Right ventricle myocardium inferior (tissue), 1 donor: ENCODE measurements at places on chromosomes 4 and X. TPM values are rescaled to one million over a fixed set of nuclear protein-coding genes. Genes with fewer than 3 reads are reported as not detected.

CLCN4 gene
- 26.7 TPM for total RNA-seq

BEND2 gene
- not detected for total RNA-seq

- no peak for DNase-seq
These were observed 8.2 kb downstream of the AREG start for GRCh38 chr4:74453037-74453635.

GRCh38 chr4:7328913-7329638, 105.7 kb downstream of the PSAPL1 start:
- DNase-seq = peak; percentile 67

- no peak for DNase-seq
These were observed 7.9 kb upstream of the EMCN start for GRCh38 chr4:100525686-100526085.

GRCh38 chrX:9856588-9856987, 70.4 kb downstream of the SHROOM2 start:
- no peak for DNase-seq

DNA sequence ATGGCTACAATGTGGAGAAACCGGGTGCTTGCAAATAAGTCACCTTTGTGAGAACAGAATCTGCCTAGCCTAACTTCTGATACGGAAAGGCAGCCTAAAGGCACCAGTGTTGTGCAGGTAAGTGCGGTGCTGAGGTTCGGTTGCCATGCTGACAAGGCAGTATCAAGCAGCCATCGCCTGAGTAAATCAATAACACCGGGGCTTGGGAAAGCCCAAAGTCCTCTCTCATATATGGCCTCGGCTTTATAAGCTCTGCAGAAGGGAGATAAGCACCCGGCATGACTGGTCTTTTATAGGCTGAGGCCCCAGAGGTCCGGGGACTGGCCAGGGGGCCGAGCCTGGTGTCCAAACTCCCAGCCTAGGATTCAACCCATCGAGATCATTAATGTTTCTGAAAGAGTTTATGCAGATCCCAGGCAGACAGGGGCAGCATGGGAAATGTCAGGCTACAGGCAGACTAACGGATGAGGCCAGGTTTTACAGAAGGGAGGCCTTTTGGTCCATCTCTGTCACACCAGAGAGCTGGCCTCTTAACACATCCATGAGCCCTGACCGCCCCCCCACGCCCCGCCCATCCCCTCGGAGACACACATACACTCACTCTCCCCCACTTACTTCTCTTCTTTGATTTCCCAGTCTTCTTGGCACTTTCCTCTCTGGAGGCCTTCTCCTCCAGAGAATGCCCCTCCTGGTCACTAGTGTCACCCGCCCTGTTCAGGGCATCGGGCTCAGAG, 38.5 kb downstream of the ELF4 start:
- no peak for DNase-seq

GRCh38 chrX:149829751-149830191, 48.0 kb downstream of the MAGEA9 start:
- DNase-seq = no peak

GRCh38 chr4:114318309-114318708, 280.3 kb upstream of the UGT8 start:
- DNase-seq = no peak

GRCh38 chrX:64151911-64152310, 53.6 kb downstream of the AMER1 start:
- DNase-seq = no peak

GRCh38 chrX:149531599-149531998, 9.2 kb upstream of the EOLA1 start:
- DNase-seq = no peak

- DNase-seq = no peak
These were observed 558.3 kb upstream of the GRIA3 start for GRCh38 chrX:122625821-122626220.

DNA sequence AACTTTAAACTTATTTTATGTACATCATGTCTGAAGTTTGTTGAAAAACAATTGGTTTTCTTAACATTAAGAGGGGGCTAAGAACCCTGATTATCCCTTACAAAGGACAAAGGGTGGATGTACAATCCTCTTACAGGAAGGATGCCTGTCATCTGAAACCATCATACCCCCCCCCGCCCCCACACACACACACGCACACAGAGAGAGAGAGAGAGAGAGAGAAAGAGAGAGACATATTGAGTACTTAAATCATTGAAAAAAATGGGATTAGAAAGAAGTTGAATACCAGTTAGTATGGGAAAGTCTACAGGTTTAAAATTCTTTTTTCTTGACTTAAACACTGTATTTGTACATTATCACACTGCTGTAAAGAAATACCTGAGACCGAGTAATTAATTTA, 10.9 kb upstream of the PGM2 start:
- no peak for DNase-seq

SRPX gene
- total RNA-seq = 63.8 TPM

GRCh38 chr4:77147079-77147782, 9.8 kb upstream of the CCNG2 start:
- no peak for DNase-seq

TMEM255A gene
- 0.97 TPM for total RNA-seq

DNA sequence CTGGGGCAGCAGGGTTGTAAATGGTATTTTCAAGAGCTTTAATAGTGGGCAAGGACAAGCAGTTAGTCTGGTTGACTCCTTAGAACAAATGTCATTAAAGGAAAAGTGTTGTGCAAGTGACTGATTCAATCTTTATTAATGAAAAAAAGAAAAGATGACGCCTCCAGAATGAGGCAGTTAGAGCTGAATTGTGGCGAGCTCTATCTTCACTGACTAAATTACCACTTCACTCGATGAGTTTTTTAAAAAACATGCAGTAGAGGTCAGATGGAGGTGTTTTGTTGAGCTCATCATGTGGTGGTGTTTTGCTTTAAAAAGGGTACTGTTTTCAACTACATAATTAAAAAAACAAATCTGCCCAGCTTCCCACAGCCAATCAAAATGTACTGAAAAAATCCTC, 28.1 kb upstream of the TENM3 start:
- DNase-seq = no peak

PDZD4 gene
- total RNA-seq = 2.8 TPM

POU3F4 gene
- not detected for total RNA-seq

- DNase-seq = no peak
These were observed 82.8 kb upstream of the LIMCH1 start for GRCh38 chr4:41455206-41455605.

DNA sequence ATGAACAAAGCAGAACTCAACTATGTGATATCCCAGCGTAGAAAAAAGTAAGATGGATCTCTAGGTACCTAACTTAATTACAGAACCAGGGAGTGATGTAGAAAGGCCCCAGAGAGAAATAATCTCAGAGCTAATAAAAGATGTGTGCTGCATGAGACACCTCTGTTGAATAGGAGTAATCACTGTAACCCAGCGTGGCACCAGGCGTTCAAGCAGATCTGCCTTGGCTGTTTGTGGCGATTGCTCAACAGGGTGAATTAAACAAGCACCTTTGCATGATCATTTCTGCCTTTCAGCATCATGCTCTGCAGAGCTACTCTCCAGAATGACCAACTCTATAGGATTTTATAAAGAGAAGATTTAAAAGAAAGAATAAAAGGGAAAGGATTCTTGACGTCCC, 81.7 kb upstream of the KCNIP4 start:
- DNase-seq = no peak

BTK gene
- 5.4 TPM for total RNA-seq

TBC1D9 gene
- 11.1 TPM for total RNA-seq

MAPK10 gene
- 4.1 TPM for total RNA-seq

DNA sequence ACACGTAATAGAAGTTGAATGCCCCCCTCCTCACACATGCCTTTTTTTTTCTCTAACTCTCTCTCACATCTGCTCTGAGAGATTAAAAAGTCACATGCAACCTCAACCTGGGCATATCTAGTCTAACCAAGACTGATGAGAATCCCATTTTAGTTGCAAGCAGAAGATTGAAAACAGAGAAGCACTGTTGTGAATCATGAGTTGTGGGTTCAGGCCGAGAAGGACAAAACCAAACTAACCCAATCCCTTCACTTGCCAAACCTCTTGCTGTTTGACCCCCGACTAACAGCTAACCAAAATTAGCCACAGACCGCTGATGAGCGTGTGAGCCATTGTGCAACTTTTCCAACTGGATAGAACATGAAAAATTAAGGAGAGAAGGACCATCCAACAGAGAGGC, 31.8 kb downstream of the CXCL1 start:
- no peak for DNase-seq

BMPR1B gene
- total RNA-seq = 1.4 TPM

PALLD gene
- total RNA-seq = 977 TPM

RIPPLY1 gene
- not detected for total RNA-seq

GRCh38 chr4:187304133-187304532, 580.5 kb upstream of the FAT1 start:
- no peak for DNase-seq

GRCh38 chr4:73759357-73759756, 19.0 kb downstream of the CXCL8 start:
- DNase-seq = no peak

SORCS2 gene
- total RNA-seq = 1.1 TPM

TCEAL8 gene
- 38.0 TPM for total RNA-seq

RHOH gene
- total RNA-seq = 0.54 TPM

DNA sequence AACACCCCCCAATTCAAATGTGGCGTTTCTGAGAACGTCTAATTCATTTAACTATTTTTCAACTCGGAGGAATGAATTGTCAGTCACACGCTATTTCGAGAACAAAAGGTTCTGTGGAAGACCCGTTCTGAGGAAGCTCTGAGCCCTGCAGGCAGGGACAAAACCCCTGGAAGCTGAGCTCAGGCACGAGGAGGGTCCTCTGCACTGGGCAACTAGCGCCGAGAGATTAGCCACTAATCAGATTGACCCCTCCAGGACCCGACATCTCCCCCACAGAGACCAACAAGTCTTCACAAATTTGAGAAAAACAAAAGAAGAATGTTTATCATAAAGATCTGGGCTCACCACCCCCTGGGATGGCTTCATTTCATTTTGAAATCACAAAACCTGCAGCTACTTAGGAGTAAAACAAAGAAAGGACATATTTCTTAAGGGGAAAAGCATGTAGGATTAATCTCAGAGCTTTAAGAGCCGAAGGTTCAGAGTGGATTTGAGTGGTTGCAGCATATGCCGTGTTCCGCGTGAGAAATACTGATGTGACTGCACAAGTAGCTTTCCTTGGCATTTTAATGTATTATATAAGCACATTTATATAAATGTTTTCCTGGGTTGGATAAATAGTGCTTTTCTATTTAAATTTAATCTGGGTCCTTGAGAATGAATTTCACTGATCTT, 41.8 kb downstream of the ADRA2C start:
- DNase-seq = no peak

- DNase-seq = no peak
These were observed 43.6 kb upstream of the SPRY1 start for GRCh38 chr4:123352966-123353365.

ABLIM2 gene
- total RNA-seq = 24.9 TPM

DNA sequence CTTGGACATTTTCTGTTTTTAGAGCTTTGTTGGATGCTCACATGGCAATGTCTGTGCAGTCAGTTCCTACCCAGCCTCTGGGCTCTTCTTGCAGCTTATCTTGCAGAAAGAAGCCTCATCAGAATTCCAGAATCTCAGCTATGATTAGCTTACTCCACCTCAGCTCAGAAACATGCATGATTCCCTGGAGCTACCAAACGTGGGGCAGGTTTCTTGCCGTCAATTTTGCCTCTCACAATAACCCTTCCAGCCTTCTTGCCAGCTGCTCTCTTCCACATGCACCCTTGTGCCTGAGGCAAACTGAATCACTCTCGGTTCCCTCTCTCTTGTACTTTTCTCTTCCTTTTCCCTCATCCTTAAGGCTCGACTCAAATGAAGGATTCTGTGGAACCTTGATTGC, 141.4 kb downstream of the PTTG2 start:
- no peak for DNase-seq

GLUD2 gene
- 1.5 TPM for total RNA-seq

LRP2BP gene
- 2.4 TPM for total RNA-seq

DNA sequence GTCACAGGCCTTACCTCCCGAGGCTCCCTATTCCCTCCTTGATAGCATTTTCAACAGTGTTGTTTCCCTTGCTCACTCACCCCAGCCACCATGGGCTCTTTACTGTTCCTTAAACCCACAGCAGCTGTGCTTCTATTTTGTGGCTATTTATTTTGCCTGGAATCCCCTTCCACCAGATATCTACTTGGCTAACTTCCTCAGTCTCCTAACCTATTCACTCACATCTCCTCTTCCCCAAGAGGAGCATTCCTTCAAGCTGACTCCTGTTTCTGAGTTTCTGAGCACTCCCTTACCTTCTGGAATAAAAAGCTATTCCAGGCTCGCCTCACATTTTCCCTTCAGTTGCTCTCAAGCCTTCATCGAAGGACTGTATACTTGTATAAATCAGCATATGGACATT, 50.5 kb downstream of the CXCL1 start:
- no peak for DNase-seq
